H1 (cell line): ENCODE measurements at places on chromosomes 1 and 21. TPM values are rescaled to one million over a fixed set of nuclear protein-coding genes. Genes with fewer than 3 reads are reported as not detected.

- no peaks in the 10 kb centered on the region for H3K36me3 ChIP-seq
- H3K27me3 ChIP-seq = no peaks in the 10 kb centered on the region
- H3K4me1 ChIP-seq = no peaks in the 10 kb centered on the region
- no peak overlapping the region for H3K27ac ChIP-seq
Observed at GRCh38 chr1:96703186-96703585, 18.4 kb upstream of the PTBP2 start.

SHE gene
- 0.29 and 0.45 TPM in 2 replicates for total RNA-seq

DNA sequence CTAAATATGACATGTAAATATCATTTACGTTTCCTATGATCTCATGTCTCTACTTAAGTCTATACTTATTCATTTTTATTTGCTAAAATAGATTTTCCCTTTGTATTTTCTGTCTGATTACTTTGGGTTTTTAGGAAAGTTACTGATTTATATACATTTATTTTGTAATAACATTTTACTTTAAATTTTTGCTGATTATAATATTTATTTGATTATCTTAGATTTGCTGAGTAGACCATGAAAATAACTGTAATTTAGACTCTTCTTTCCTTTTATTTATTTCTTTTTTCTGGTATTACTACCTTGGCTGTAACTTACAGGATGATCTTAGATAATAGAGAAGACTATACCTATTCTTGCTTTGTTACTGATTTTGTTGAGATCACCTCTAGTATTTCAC, 159.9 kb upstream of the POGK start:
- H3K27ac ChIP-seq = no peak overlapping the region
- H3K4me3 ChIP-seq = no peak overlapping the region
- H3K4me1 ChIP-seq = no peaks in the 10 kb centered on the region

DNA sequence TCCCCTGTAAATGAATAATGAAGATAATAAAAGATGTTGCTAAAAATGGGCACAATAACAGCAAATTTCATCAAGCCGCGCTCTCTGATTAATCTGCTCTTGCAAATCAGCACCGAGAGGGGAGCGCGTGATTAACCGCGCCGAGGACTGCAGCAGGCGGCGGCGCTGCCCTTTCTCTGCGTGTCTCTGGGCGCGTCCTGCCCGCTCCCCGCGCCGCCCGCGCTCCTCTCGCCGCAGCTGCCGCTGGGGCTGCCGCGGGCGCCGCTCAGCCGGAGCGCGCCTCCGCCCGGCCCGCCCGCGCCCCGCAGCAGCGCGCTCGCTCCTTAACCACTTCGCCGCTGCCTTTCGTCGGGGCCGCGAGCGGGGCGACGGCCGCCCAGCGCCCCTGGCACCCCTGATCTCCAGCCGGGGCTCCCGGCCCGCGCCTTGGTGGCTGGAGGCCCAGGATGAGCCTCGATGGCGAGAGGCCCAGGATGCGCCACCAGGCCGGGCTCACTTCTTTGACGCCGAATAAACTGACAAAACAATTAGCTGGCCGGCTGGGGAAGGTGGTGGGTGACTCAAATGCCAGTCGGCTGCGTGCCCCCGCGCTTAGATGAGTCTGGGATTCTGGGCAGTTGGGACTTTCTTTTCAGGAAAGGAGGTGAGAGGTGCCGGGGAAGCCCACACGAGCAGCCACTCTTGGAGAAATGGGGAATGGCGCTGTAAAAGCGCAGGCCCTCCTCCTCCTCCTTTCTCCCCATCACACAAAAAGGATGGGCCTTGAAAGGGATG, 221.4 kb upstream of the PKN2 start:
- peak; percentile 74 for DNase-seq
- H3K4me1 ChIP-seq = peaks cover 2% of the 10 kb centered on the region
- H3K36me3 ChIP-seq = no peaks in the 10 kb centered on the region
- H3K4me3 ChIP-seq = peak overlapping the region; percentile 70
- no peak overlapping the region for H3K27ac ChIP-seq
- no peaks in the 10 kb centered on the region for H3K27me3 ChIP-seq

DNA sequence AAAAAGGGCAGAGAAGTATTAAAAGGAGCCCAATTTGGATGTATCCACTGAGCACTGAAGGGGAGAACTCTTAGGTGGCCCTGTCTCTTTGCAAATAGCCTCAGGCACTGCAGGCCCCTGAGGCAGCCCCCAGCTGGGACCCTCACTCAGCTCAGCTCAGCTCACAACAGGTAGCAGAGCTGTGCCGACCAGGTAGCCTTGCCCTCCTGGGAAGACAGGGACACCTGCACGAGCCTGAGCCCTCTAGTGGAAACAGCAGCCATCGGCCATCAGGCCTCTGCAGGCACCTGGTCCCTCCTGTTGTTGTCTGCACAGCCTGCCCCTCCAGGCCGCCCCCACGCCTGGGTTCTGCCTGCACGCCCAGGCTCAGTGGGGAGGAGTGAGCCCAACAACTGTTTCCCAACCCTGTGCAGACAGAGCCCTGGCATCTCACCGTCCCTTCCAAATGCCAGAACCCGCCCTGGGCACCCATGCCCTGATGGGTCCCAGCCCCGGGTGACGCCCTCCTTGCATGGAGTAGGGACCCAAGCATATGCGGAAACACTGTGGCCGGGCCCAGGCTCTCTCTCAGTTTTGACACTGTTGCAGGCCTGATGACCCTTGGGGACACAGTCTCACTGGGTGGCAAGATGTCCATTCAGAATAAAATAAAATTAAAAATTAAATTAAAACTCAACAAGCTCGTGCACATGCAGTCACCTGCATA, 60.0 kb upstream of the AJAP1 start:
- no peaks in the 10 kb centered on the region for H3K4me1 ChIP-seq
- no peak overlapping the region for H3K27ac ChIP-seq
- H3K4me3 ChIP-seq = no peak overlapping the region
- no peaks in the 10 kb centered on the region for H3K27me3 ChIP-seq

TTC22 gene
- 1.1 and 1.6 TPM in 2 replicates for total RNA-seq

TEX38 gene
- not detected in 2 replicates for total RNA-seq

YOD1 gene
- 11.8 TPM in 2 replicates for total RNA-seq

ACTL8 gene
- 0.47 and 1.1 TPM in 2 replicates for total RNA-seq

S100A8 gene
- not detected in 2 replicates for total RNA-seq

DNA sequence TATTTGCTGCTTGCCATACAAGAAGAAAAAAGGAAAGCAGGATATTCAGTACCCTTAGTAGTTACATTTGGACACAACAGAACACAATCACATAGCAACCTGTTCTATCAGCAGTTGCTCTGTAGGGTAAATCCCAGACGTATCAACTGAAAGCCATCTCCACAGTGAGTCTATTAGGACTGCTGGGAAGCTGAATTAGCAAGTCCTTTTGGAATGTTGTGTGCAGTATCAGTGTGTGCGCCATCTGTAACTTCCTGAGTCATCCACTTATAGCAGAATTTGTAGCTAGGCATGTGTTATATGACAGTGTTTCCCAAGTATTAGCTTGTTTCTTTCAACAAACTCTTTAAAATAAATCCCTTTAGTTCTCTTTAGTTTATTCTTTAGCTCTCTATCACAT, 21.3 kb downstream of the CCDC30 start:
- no peak overlapping the region for H3K27ac ChIP-seq
- DNase-seq = no peak
- H3K4me3 ChIP-seq = no peak overlapping the region
- H3K36me3 ChIP-seq = no peaks in the 10 kb centered on the region
- H3K4me1 ChIP-seq = no peaks in the 10 kb centered on the region
- no peaks in the 10 kb centered on the region for H3K27me3 ChIP-seq

LMNA gene
- 46.8 and 48.0 TPM in 2 replicates for total RNA-seq

DNA sequence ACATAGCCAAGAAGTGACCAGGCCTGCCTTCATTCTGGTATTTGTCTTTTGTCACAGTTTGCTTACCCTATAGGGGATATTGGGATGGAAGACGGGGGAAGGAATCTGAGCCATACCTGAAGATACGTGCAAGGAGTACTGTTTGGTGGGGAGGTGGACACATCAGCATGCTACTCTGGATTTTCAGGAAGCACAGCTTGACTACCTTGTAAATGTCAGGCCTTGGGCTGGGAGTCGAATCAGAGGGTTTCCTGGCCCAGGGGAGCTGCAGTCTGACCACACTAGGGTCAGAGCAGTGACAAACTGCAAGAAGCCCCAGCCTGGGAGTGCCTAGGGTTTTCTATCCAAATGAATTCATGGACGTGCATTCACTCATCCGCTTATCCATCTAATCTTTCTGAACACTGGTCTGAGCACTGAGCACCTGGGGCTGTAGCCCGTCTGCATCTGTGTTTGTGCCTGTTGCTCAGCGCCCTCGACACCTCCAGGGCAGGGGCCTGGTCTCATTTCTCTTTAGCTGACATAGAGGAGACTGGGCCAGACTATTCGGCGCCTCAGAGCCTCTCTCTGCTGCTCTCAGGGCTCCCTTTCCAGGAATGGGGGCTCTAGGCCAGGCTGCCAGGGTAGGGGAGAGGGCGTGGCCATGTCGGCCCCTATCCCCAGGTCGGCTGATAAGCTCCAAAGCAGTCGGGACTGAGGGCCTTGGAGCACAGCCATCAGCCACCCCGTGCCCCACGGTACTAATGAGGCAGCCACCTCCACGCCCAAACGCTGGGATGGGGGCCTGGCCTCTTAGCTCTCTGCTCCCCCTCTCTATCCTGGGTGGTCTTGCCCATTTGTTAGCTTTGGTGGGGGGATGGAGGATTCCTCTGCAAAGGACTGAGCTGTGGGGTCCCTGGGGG, 47.0 kb upstream of the SLC2A1 start:
- DNase-seq = peak; percentile 68
- H3K36me3 ChIP-seq = no peaks in the 10 kb centered on the region
- H3K4me3 ChIP-seq = no peak overlapping the region
- peaks cover 41% of the 10 kb centered on the region for H3K4me1 ChIP-seq

GRCh38 chr1:39453603-39454002, 37.8 kb upstream of the BMP8A start:
- no peaks in the 10 kb centered on the region for H3K27me3 ChIP-seq
- no peak overlapping the region for H3K4me3 ChIP-seq
- H3K4me1 ChIP-seq = no peaks in the 10 kb centered on the region
- no peak overlapping the region for H3K27ac ChIP-seq
- peaks cover 97% of the 10 kb centered on the region for H3K36me3 ChIP-seq
- no peak for DNase-seq

DNA sequence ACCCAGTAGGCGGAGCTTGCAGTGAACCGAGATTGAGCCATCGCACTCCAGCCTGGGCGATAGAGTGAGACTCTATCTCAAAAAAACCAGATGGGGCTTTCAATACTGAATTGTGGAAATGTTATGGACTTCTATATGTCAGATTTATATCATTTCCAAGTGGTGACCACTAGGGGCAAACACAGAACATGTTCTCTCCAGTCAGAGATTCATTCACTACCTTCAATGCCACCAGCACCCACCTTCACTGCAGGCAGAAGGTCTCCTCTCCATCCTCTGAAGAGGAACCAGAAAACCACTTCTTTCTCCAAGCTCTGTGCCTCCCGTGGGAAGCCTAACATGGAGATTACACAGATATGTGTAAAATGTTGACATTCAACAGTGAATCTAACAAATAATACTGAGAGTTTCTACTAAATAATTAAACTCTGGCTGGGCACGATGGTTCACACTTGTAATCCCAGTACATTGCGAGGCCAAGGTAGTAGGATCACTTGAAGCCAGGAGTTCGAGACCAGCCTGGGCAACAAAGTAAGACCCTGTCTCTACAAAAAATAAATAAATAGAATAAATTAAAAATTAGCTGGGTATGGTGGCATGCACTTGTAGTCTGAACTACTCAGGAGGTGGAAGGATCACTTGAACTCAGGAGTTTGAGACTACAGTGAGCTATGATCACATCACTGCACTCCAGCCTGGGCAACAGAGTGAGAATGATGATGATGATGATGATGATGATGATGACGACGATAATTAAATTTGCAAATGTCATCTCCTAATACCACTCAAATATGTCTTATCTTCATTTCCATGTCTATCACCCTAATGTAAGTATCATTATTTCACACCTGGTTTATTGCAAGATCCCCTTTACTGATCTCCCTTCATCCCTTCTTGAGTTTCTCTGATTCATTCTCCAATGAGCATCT, 151.1 kb downstream of the ZNF281 start:
- H3K36me3 ChIP-seq = no peaks in the 10 kb centered on the region
- no peak overlapping the region for H3K27ac ChIP-seq
- H3K27me3 ChIP-seq = no peaks in the 10 kb centered on the region

DNA sequence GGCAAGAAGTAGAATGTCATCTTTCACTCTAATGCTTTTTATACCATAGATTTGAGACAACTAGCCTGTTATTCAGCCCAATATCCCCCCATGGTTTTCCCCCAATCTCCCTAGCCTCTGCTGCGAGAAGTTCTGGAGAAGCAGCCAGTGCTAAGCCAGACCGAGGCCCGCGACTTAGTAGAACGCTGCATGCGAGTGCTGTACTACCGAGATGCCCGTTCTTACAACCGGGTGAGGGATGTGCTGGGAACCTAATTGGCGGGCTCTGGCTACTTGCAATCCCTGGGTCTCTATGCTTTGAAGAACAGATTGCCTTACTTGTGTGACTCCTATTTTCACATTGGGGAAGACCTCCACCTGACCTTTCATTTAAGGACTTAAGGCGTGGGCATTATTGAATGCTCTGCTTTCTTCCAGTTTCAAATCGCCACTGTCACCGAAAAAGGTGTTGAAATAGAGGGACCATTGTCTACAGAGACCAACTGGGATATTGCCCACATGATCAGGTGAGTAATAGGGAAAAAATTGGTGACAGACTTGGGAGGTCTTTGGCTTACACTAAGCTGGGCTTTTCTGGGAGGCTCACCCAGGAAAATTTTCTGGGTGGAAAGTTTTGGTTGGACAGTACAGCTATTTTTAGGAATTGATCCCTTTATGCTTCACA, 1.9 kb downstream of the PSMB4 start:
- H3K4me3 ChIP-seq = 0 out of 2 replicates have a peak overlapping the region, but pooled peaks have one; percentile 99
- peaks cover 37% of the 10 kb centered on the region for H3K36me3 ChIP-seq
- no peaks in the 10 kb centered on the region for H3K27me3 ChIP-seq
- no peak overlapping the region for H3K27ac ChIP-seq
- no peak for DNase-seq
- peaks cover 4% of the 10 kb centered on the region for H3K4me1 ChIP-seq

C1orf87 gene
- 0.29 and 0.41 TPM in 2 replicates for total RNA-seq

KIAA1614 gene
- total RNA-seq = 2.6 and 3.1 TPM in 2 replicates

- H3K27me3 ChIP-seq = no peaks in the 10 kb centered on the region
- no peak for DNase-seq
- H3K27ac ChIP-seq = no peak overlapping the region
Observed at GRCh38 chr21:16071761-16072160, 342.0 kb downstream of the USP25 start.
